RPMI8226 (cell line): ENCODE measurements at places on chromosomes 7 and 10.

GRCh38 chr10:113692271-113692670, 12.6 kb downstream of the CASP7 start:
- no peak for DNase-seq

GRCh38 chr10:21953585-21954057, 49.9 kb downstream of the DNAJC1 start:
- peak; percentile 36 for DNase-seq

DNA sequence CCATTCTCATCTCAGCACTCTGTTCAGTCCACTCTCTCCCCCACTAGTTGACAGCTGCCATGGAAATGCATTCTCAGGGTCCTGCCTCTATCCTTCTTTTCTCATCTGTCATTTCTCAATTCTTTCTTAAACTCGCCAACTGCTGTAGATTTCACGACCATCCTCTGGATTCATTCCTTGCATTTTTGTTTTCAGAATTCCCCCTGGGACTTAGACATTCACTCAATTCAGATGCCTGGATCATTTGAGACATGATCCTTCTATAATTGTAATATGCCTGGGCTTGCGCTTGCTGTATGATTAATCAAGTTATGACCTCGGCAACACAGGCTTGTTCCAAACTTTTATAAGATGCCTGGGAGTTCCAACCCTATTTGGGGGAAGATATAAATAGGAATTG, 104.5 kb downstream of the RAB11FIP2 start:
- DNase-seq = no peak

DNA sequence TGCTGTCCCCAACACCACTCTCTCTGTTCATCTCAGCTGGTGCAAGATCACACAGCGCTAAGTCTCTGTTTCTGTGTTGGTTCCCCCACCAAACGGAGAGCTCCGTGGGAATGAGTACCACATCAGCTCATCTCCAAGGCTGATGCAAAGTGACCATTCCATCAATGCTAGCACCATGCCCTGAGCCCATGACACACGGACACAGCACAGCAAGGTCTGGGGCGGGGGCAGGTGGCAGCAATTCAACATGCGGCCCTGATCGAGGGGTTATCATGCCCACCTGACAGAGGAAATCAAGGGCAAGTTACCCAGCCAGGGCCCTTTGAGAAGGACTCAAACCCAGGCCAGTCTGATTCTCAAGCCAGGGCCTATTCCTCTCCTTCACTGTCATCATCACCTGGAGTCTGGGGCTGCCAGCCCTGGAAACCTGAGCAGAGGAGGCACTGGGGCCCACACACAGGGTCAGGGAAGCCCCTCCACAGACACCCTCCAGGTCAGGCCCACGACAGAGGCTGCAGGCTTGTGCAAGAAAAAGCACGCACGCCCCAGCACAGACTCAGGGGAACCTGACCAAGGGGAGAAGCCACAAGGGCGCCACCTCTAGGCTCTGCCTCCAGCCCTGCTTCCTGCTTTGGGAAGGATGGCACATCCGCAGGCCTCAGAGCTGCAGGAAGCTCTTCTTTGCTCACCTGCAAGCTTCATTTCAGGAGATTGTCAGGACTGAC, 74.8 kb downstream of the GRID1 start:
- peak; percentile 25 for DNase-seq

DNA sequence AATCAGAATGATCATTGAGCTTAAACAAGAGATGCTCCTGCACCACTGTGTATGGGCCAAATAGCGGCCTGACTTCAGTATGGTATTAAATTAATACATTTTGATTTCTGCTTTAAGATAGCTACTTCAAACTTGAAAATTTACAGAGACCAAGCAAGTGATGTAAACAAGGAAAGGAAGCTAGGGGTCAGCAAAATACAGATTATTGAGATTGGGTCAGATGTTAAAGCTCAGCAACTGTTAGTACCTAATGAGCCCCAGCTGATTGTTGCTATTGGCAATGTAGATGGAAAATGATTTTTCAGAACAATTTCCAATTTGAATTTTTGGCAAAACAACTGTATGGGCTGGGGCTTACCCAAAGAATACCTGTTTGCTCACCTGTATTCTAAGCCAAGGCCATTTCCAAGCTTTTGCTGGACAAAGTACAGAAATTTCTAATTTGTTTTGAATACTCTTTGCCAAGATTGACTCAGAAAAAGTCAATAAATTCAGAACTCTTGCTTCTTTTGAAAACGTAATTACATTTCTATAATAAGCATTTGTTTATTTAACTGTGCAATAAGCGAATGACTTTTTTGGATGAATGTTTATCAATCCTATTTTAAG, 23.0 kb upstream of the DLD start:
- no peak for DNase-seq

DNA sequence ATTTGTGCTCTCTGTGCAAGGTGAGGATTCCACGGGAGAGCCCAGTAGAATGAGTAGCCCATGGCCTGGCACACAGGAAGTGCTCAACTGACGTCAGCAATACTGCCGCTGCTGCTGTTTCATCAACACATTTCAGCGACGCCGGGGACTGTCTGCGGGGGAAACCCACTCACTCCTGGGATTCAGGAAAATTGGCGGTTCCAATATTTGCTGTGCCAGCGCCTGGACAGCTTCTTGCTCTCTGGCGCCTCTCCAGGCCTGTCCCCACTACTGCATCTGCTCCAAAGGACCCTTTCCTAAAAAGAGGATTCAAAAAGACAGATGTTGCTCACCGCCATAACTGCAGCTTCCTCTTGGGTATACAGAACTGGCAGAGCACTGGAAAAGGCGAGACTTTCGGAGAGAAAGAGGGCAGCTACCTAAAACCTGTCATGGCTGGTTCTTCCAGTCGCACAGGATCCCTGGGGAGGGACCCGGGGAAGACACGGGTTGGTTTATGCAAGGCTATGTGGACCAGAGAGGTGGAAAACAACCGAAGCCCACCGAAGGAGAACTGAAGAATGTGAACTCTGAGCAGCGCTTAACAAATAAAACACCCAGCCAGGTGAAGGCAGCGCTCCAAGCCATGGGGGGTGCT, 39.7 kb upstream of the ENO4 start:
- peak; percentile 35 for DNase-seq

DNA sequence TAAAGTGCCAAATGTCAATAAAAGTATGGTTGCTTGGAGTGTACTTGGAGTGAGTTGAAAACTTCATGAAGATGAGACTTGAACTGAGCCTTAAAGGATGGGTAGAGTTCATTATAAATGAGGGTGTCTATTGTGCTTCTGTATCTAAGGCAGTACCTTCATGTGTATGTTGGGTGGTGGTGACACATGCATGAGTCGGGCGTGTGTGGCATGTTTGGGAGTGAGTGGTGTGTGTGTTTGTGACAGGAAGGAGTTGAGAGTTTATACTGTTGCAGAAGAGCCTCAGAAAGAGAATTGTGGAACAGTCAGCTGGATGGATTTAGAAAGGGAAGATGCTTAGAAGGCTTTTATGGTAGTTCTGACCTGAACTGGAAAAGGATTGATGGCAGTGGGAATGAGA, 6.0 kb upstream of the ZRANB1 start:
- DNase-seq = no peak

- DNase-seq = no peak
Measured at GRCh38 chr7:123641901-123642300, 13.8 kb upstream of the LMOD2 start.

- DNase-seq = no peak
Measured at GRCh38 chr10:483261-483660, 206.2 kb downstream of the DIP2C start.

DNA sequence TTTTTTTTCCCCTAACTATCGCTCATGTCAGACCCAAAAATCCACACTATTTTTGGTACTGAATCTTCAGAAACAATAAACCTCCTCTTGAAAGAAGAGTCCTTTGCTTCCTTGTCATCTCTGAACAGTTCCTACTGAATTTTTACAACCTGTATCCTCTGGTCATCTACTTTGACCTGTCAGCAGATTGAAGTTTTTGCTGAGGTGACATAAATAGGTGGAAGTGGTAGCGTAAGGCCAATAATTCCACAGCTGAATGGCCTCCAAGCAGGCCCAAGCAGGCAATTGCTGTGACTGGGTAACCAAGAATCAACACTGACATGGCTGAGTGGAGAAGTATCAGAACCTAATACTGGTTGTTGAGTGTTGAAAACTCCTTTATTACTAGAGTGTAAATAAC, 117.4 kb upstream of the MAGI2 start:
- no peak for DNase-seq

DNA sequence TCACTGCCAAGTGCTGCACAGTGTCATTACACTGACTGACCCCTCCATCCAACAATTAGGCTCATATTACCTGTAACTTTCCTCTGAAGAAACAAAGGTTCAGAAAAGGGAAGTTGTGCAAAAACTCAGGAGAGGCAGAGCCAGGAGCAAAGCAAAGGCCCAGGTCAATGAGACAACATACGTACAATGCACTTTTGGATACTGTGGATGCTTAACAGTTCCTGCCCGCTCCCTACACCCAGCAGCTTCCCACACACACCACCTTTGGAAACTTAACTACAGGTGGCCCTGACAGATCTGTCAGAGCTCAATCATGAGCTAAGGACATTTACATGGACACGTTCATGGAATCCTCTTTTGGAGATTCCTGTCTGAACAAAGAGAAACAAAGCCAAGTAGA, 515.9 kb downstream of the GRID1 start:
- DNase-seq = no peak

- DNase-seq = no peak
Measured at GRCh38 chr10:97759946-97760345, 11.9 kb downstream of the SFRP5 start.

DNA sequence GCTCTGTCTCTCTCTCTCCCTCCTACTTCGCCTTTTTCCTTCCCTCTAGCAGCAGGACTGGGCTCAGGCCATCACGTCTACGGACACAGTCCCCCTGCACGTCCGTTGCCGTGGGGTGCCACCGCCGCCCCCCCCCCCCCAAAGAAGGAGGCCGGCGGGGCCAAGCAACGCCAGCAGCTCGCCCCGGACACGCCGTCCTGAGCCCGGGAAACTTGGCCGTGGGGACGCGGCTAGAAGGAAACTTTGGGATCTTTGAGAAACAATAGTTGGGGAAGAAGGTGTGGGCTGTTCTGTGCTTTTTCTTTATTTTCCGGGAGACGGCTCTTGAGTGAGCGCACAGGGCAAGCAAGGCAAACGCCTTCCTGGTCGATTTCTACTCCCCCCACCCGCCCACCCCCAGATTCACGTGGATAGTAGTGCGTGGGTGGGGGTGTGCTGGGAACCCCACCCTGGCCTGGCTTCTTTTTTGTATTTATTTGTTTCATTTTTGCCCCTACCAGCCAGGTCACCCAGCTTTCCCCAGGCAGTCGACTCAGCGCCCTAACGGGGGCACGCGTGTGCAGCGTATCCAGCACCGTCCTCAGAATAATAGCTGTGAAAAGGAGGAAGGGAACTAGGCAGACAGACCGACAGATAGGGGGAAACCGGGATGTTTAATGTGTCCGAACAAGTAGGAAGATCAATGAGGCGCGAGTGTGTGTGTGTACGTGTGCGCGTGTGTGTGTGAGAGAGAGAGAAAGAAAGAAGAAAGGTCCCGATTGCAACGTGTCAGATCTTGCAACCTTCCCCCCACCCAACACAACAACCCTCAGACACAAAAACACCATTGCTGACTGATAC, 1.4 kb downstream of the MXI1 start:
- DNase-seq = peak; percentile 55

DNA sequence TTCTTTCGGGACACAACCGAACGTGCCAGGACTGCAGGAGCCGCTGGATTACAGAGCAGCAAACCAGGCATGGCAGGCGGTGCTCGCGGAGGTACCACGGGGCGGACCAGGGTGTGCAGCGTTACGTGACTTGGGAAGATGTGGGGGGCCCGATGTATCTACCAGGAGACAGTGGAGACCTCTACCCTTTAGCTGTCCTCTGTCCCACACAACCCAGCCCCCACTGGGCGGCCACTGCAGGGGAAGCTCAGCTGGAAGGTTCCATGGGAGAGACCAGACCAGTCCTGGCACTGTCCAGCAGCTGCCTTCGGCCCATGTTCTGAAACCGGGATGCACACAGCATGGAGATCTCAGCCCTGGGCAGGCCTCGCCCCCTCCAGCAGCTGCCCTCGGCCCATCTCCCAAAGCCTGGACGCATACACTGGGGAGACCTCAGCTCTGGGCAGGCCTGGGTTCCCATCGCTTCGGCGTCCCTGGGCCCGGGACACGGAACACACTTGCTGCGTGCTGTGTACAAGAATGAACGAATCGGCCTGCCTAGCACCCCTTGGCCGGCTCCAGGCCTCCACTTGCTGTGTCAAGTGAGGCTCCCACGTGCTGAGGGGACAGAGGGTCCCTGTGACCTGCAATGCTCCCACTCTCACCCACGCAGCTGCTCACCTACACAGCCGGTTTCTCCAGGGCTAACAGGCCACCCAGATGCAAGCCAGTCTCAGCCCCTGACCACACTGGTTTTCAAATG, 177.4 kb downstream of the ELFN1 start:
- DNase-seq = no peak

- no peak for DNase-seq
Measured at GRCh38 chr7:38321515-38321944, 48.1 kb upstream of the TARP start.

DNA sequence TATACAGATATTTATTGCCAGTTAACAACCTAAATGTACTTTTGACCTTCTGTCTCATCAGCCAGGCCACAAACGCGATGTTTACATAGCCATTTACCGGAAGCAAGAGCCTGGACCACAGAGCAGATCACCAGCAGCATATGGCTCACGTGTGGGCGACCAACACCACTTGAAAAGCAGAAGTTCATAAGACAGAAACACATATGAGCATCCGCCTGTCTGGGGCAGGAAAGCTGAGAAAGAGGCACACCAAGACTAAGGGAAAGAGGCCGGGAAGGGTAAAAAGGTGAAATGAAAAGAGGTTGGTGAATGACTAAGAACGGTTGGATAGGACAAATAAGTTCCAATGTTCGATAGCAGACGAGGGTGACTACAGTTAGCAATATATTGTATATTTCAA, 1.3 kb downstream of the ABCB1 start:
- DNase-seq = peak; percentile 64

GRCh38 chr7:24829787-24830186, 72.5 kb upstream of the GSDME start:
- DNase-seq = no peak

DNA sequence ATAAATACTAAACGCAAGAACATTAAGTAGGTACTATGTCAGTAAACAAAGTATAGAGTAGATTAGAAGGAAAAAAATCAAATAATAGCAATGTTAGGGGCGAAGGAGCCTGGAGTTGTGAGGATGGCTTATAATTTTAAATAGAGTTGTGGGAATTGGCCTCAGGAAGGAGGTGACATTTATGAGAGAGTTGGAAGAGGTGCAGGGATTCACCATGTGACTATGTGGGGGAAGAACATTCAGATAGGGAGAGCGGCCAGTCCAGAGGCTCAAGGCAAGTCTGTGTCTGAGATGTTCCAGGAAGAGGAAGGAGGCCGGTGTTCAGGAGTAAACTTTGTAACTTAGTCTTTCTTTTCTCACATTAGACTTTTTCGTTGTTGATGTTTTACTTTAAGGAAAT, 778.6 kb upstream of the C7orf33 start:
- DNase-seq = no peak

DNA sequence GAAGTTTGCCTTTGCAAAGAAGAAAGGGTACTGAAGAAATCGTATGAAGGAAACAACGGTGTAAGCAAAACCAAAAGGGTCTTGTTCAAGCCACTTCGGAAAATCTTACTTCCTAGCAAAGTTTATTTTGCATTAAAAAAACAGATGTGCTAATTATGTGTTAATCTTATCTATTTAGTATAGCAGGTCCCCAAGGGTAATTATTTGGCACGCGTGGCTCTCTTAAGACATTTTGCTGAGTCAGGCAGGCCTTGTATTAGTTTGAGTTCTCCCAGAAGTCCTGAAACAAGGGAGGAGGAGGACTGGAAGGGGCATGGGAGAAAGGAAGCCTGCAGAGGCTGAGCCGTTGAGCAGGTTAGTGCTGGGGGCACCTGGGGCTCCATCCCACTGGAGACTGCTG, 44.9 kb downstream of the TMEM178B start:
- DNase-seq = peak; percentile 16

GRCh38 chr7:100124301-100125230, 2.2 kb upstream of the MBLAC1 start:
- DNase-seq = no peak
